ENCODE measurements at places on chromosomes 7 and 10.

- DNase-seq: no peak
Observed at GRCh38 chr7:130147710-130148325, 57.4 kb downstream of the TMEM209 start.

DNA sequence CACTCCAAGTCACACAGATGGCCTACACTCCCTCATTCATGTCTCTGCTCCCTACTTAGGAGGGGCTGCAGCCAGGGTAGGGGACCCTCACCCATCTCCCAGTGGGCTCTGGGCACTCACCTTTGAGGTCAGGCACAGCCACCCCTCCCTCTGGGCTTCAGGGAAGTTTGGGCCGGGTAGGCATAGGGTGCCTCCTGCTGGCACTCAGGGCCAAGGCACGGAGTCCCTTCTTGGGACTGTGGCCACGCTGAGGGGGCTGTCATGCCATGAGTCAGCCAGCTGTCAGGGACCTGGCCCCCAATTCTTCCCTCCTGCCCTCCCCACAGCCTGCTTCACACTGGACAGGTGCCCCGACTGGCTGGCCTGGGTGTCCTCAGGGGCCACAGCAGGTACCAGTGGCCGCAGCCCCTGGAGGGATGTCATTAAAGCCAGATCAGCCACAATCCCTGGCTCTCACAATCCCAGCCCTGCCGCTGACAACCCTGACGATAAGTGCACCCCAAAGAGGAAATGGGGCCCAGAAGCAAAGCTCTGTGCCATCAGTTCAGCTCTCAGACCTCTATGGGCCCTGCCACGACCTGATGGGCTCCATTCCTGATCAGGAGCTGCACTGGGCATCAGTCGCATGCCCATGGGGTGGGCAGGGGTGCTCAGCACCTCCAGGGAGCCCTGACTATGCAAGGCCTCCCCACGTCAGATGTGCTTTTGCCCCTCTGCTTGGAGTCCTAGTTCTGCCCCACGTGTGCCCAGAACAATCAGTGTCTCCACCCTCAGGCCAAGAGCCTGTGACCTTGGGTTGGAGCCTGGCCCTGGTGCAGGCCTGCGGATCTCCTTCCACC lies 34.1 kb upstream of the RET start:
- DNase-seq: no peak

GRCh38 chr10:22852712-22853353 lies 75.0 kb upstream of the ARMC3 start:
- no peak for DNase-seq

GRCh38 chr10:35415505-35415904 lies 79.2 kb downstream of the CCNY start:
- no peak for DNase-seq

DNA sequence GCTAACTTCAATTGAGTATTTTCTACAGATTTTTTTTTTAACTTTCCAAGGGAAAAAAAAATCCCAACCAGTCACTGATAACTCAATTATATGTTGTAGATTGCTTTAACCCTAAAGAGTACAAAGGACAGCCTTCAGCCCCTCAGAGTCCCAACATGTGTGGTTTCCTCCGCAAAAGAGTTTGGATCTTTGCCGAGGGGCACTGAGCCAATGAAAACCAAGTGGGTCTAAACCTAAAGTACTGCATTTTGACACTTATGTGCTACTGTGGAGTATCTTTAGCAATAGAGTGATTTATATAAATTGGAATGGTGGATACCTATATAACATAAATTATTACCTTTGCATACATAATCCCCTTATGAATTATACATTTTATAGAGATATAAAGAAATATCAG lies 91.5 kb downstream of the SEMA3D start:
- DNase-seq: no peak

DNA sequence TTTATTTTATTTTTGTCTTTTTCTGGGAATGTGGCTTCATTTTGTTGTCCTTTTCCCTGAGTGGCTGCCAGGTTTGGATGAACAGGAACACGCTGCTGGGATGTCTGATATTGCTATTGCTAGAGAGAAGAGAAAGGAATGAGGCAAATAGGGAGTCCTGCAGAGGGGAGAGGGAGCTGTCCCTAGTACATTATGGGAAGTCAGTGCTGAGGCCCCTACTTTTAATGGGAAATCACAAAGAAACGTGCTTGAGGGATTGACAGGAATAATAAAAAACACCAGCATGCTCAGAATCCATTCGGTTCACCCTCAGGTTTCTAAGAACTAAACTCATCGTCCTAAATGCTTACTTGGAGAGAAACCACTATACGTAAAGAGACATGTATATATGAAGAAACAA lies 306.6 kb downstream of the PLXNA4 start:
- no peak for DNase-seq

GRCh38 chr7:2336626-2337299 lies 17.9 kb upstream of the EIF3B start:
- DNase-seq: no peak

GRCh38 chr10:29214551-29214950 lies 74.3 kb upstream of the LYZL1 start:
- DNase-seq: no peak

GRCh38 chr7:132486274-132486610 lies 90.0 kb downstream of the PLXNA4 start:
- DNase-seq: no peak

DNA sequence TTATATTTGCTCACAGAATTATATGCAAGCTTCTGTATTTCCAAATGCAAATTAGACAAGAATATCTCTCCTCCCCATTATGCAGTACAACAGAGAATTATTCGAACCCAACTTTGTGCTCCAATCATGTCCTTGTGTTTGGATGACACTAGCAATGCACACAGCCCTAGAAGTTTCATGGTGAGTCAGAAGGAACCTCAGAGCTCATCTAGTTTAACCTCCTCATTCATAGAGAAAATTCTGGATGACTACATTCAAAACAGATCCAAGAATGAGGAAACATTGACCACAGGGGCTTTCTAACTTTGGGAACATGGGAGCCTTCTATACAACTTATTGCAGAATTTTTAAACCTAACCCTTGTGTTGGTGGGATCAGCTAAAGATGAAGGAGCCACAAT lies 12.8 kb upstream of the ARID5B start:
- DNase-seq: no peak

GRCh38 chr10:110504111-110504735 lies 6.5 kb downstream of the DUSP5 start:
- DNase-seq: no peak

DNA sequence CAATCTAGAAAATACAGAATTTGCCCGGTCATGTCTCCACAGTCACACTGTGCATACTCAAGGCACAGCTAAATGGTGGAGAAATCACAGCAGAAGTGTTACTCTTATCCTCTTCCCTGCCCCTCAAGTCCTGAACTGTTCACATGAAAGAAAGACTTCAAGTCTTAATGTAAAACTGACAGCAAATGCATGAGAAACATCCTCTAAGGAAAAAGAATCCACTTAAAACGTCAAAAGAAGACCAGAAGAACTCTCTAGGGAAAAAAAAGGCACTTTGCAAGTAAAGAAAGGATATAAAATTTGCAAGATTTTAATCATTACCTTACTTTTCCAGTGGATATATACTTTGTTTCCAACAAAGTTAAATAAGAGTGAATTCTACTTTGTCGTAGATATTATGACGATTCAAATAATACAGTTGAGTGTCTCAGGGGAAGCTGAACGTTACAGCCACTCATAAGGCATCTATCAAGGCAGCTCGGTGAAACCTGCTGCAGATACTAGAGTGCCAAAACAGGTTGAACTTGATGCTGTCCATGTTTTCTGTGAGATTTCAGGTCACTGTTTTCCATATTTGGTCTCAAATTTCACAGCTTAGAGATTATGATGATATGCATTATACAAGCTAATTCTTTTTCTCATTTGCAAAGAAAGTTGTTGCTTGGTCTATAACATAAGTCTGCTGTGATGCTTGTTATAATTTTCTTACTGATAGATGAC lies 155.0 kb downstream of the CTTNBP2 start:
- no peak for DNase-seq

GRCh38 chr7:139874302-139874629 lies 45.2 kb downstream of the TBXAS1 start:
- DNase-seq: no peak

GRCh38 chr7:142866361-142867096 lies 11.7 kb downstream of the EPHB6 start:
- DNase-seq: no peak

- no peak for DNase-seq
Observed at GRCh38 chr10:1678084-1678483, 59.2 kb downstream of the ADARB2 start.

- no peak for DNase-seq
Observed at GRCh38 chr7:114472896-114473512, 58.4 kb downstream of the FOXP2 start.

DNA sequence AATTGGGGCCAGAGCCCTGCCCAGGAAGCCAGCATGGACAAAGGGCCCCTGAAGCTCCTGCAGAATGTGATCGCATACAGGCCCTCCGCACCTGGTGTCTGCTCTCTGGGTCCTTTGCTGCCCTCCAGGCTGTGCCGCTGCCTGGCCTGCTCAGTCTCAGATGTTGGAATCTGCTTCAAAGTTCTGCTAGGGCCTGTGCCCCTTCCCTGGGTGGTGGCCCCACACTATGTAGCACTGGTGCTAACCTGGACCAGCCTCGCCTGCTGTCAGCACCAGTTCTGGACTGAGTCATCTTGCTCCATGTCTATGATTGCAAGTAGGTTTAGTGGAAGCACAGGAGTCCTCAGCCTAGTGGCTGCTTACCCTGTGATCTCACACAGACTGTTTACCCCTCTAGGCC lies 6.3 kb downstream of the MAT1A start:
- DNase-seq: no peak

GRCh38 chr7:141617280-141617679 lies 66.1 kb downstream of the AGK start:
- DNase-seq: no peak

DNA sequence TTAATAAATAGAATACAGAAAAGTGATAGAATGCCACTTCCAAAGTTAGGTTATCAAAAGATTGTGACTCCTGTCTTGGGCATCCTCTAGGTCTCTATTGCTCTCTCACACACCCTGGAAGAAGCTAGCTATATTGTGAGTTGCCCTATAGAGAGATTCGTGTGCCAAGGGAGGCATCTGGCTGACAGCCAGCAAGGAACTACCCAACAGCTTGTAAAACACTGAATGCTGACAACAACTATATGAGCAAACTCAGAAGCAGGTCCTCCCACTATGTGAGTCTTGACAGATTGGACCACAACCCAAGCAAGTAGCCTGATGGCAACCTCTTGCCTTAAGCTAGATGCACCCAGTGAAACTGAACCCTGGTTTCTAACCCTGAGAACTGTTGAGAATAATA lies 55.7 kb upstream of the CDK14 start:
- no peak for DNase-seq

GRCh38 chr7:78172267-78172757 lies 373.7 kb downstream of the PHTF2 start:
- DNase-seq: no peak
